Suppressor macrophage treated with lipopolysaccharide for 1 hour (primary cell): ENCODE measurements at places on chromosomes 1 and 21.
A peak's percentile ranks its signal among the peaks of the same experiment; 100 is the strongest.

DNA sequence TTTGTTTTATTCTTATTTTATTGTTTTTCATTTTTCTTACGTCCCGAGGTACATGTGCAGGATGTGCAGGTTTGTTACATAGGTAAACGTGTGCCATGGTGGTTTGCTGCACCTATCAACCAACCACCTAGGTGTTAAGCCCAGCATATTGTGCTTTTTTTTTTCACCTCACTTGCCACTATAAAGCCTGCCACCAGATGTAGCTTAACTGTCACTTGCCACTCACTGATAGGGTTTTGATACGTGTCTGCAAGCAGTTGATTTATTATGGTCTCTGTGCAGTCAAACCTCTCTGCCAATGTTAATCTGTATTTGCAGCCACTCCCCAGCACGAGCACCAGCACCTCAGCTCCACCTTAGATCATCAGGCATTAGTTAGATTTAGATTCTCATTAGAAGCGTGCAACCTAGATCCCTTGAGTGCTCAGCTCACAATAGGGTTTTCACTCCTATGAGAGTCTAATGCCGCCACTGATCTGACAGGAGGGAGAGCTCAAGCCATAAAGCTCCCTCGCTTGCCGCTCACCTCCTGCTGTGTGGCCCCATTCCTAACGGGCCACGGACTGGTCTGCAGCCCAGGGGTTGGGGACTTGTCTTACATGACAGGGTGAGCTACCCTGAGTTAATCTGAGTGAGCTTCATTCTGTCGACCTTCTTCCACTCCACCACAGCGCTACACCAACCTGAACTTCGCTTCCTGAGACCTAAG lies 17.9 kb upstream of the ABCG1 start:
- no peak for DNase-seq

- DNase-seq: no peak
These were observed 525.3 kb upstream of the DAB1 start for GRCh38 chr1:57949168-57949567.

DNA sequence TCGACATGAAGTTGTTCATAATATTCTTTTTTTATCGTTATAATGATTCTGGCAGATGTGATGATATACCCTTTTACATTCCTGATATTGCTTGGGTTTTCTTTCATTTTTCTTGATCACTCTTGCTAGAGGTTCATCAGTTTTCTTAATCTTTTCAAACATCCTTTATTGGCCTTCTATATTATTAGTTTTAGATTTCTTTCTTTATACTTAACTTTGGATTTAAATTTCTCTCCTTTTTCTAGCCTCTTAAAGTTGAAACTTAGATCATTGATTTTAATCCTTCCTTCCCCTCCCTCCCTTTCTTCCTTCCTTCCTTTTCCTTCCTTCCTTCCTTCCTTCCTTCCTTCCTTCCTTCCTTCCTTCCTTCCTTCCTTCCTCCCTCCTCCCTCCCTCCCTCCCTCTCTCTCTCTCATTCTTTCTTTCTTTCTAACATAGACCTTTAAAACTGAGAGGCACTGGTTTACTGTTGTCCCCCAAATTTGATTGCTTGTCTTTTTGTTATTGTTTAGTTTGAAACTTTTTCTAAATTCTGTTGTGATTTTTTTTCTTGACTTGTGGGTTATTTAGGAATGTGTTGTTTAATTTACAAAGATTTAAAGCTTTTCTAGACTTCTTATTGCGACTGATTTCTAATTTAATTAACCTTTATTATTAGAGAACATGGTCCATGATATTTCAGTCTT lies 31.6 kb downstream of the HOOK1 start:
- DNase-seq: no peak

- no peak for DNase-seq
These were observed 19.0 kb downstream of the SAMSN1 start for GRCh38 chr21:14526836-14527695.

- DNase-seq: peak; percentile 43
These were observed 43.5 kb upstream of the JAK1 start for GRCh38 chr1:65009724-65010420.

DNA sequence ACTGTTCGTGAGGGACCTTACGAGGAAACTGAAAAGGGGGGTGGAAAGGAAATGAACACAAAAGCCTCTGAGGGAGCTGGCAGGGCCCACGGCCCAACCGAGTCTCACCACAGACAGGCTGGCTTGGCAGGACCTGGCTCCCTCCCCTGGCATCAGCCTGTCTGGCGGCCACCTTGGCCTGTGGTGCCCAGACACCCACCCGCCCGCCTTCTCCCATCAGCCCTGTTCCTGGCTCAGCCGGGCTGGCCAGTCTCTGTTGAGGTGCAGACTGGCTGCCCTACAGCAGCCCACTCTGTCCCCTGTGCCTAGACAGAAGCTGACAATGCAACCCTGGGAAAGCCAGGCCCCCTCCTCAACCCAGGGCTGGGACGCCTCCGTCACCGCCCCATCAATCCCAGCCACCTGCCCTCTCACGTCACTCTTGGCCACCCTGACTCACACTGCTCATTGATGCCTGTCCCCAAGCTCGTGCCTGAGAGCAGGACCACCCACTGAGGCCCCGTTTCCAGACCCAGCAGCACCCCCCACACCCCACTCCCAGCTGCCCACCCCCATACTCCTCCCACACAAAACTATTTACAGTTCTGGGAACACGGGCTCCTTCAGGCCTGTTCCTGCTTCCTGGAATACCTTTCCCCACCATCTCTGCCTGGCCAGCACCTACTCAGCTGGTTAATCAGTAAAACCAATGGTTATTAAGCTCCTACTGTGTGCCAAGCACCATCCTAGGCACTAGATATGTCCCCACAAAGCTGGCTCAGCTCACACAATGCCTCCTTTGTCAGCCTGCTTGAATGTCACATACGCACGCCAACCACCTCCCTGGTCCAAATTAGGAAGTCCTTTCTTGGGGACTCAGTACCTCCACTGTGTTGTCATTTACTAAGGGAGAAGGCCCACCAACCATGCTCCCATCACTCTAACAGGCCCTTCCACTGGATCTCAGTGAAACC lies 22.7 kb downstream of the SDC3 start:
- DNase-seq: no peak

DNA sequence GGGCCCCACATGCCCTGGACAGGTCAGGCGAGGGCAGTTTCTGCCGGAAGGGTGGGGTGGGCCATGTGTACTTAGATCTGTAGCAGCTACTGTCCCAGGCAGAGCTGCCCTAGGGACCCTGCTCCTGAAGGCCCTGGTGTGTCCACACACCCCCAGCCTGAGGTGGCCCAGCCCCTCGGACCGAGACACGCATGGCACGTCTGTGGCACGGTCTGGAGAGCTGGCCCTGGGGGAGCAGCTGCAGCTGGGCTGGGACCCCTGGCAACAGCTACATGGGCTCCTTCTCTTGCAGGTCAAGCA lies 24.6 kb downstream of the PANK4 start:
- DNase-seq: no peak

- no peak for DNase-seq
These were observed 23.1 kb upstream of the IFNLR1 start for GRCh38 chr1:24210195-24210627.

DNA sequence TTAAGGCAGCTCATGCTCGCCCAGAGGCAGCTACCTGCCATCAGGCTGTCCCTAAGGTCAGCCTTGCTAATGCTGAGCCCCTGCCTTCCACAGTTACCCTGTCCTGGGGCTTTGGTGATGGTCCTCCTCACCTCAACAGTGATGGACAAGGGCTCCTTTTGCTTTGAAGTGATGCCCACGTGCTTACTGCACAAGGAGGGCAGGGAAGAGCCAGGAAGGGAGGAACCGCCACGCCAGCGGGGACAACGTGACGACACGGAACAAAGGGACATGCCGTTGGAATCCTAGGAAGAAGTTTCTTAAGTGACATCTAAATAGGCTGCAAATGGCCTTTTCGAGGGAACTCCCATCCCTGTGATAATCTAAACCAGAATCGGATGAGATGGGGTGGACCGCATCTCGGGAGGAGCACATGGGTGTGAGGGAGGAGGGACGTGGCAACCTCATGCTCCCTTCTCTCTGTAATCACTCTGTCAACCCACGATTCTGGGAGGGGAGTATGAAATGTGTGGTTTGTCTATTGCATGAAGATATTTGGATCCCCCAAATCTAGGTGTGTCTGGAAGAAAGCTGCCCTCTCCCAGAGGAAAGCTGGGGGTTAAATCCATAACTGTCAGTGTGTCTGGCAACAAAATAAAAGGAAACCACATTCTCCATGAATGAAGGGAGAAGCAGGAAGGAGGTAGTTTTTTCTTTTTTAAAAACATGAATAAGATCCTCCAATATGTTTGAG lies 110.9 kb upstream of the IRF2BP2 start:
- no peak for DNase-seq

- no peak for DNase-seq
These were observed 344.9 kb downstream of the PTPRU start for GRCh38 chr1:29581256-29581655.

DNA sequence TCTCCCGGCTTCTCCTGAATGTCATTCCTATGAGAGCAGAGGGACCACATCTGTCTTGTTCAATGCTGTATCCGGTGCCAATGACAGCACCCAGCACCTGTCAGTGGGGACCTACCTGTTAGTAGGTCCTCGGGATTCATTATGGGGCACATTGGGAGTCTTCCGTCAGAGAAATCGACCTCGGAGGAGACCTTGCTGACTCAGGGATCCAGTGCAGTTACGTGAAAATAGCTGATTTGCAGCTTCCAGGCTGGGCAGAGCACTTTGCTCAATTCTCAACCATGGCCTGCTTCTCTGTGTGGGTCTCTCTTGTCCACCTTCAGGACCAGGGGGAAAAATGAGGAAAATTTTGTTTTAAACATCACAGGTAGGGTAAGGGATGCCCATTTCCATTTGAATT lies 130.2 kb downstream of the PRDM2 start:
- DNase-seq: no peak

DNA sequence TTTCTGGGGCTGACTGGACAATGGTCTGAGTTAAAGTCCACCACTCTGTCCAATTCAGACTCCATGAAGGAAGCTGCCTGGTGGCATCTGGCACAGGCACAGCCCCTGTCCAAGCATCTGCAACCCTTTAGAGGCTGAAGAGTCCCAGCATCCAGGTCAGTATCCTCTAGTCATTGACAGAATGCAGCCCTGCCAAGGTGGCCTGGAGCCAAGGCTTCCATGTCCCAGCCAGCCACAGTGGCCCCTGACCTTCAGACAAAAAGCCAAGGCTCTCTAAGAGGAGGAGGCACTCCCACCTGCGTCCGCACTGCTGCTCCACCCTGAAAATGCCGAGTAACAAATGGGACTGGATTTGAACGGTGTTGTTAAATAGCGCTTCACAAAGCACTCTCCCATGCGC lies 49.4 kb downstream of the KCNN3 start:
- DNase-seq: no peak

DNA sequence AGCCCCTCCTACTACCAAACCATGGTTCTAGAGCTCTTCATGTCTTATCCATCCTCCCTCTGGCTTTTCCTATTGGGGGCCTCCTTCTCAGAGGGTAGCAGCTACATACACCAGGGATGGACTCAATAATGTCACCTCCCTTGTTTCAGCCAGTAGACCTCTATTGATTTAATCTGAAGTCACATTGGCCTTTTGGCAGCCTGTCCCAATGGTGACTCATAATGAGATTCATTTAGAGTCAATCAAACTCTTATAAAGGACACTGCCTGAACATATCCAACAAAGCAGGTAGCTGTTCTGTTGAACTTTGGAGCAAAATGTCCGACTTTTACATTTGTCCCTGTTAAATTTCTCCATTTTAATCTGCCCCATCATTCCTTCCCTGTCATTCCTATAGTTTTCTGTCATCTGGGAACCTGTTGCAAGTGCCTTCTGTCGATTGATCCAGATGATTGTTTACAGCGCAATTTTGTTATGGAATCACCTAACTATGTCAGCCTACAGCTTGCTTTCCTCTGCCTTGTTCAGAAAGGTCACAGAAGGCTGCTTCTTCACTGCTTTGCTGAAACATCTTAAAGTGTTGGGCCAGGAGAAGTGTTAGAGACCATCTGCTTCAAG lies 105.9 kb downstream of the ETS2 start:
- DNase-seq: no peak

GRCh38 chr1:189616893-189617292 lies 860.8 kb downstream of the BRINP3 start:
- no peak for DNase-seq

DNA sequence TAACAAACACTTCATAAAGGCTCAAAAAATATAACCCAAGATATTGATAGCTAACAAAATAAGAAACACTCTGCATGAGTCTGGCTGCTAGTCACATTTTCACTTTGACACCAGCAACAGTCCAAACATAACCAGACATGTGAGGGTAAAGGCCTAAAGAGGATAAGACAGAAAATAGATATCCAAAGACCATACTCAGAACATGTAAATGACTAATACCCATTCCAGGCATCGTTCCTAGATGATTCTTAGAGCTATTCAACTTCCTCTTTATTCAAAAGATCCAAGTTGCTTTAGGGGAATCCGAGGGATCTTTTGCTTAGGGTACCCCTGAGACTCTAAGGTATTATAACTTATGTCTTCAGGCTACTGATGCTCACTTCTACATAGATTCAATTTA lies 5.1 kb downstream of the COL24A1 start:
- DNase-seq: peak; percentile 54

- no peak for DNase-seq
These were observed 127.4 kb downstream of the PATJ start for GRCh38 chr1:61869691-61870109.

- no peak for DNase-seq
These were observed 354.3 kb downstream of the SRGAP2C start for GRCh38 chr1:121538943-121539575.

GRCh38 chr21:34687745-34688144 lies 19.0 kb downstream of the CLIC6 start:
- no peak for DNase-seq

DNA sequence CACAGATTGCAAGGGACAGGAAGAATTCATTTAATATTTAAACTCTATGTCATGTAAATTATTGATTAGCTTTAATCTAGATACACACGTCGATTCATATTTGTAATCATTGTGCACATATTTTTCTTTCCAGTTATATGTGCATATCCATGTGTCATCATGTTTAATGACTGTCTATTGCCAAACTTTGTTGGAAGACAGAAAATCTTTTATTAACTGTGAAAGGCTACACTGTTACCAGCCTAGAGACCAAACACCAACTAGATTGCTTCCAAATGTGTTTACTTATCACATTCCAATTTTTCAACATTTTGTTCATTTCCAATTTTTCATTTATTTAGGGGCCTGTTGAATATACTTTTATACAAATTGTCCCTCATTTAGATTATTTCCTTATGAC lies 43.2 kb upstream of the CACHD1 start:
- DNase-seq: no peak

DNA sequence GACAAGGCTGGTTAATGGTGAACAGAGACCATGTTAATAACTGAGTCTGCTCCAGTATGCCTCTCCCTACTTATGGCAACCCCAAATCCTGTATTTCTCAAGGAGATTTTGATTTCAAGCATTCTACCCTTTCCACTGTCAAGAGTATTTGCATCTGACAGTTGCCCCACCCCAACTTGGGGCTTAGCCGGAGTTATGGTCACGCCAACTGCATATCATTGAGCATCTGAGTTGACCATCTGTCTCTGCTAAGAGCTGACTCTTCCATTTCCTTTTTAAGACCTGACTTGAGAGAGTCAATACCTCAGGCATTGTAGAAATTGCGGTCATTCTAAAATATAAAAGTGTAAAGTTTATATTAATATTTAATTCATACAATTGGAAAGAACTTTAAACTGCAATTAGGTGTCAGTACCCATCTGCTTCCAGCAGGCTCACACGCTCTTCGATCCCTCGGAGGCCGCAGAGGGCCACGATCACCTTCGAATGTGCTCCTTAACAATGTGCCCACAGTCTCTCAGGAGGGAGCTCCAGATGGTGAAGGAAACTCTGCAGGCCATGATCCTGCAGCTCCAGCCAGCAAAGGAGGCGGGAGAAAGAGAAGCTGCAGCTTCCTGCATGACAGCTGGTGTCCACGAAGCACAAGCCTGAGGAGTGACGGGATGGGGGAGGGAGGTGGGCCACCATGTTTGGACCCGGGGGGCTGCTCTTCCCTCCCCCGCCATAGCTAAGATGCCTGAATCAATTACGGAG lies 409.8 kb downstream of the DISC1 start:
- no peak for DNase-seq
